ENCODE measurements at places on chromosomes 11 and 22.
A peak's percentile ranks its signal among the peaks of the same experiment; 100 is the strongest.

DNA sequence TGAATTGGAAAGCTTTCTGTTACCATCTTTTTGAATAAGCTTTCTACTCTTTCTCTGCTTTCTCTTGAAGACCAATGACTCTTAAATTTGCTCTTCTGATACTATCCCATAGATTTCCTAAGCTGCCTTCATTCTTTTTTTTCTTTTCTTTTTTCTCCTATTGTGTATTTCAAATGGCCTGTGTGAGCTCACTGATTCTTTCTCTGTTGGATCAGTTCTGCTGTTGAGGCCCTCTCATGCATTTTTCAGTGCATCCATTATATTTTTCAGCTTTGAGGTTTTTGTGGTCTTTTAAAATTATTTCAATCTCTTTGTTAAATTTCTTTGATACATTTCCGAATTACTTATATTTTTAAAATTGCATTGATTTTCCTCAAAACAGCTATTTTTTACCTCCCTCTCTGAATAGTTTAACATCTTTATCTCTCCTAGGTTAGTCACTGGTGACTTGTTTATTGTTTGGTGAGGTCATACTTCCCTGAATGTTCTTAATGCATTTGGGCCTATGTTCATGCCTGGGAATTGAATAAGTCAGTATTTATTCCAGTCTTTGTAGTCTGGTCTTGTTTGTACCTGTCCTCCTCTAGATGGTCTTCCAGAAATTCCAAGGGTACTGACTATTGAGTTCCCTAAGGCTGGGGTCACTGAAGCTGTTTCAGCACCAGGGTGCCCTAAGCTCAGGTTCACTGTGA, 110.6 kb upstream of the SERPIND1 start:
- no peak for DNase-seq

DNA sequence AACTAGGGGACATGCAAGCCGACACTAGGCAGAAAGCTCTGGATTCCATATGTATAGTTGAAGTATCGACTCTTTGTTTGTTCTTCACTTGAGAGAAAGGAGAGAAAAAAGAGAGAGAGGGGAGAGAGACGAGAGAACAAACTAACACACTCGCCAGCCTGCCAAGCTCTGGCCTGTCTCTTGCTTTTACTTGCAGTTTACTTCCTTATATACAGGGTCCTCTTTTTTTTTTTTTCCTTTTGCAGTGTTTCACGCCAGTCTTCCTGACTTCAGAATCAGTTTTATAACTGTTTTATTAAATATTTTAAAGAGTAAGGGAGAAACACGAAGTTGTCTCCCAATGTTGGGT, 19.9 kb downstream of the TEAD1 start:
- DNase-seq: no peak

GRCh38 chr11:32809313-32809712, 14.9 kb upstream of the CCDC73 start:
- DNase-seq: peak; percentile 53

DNA sequence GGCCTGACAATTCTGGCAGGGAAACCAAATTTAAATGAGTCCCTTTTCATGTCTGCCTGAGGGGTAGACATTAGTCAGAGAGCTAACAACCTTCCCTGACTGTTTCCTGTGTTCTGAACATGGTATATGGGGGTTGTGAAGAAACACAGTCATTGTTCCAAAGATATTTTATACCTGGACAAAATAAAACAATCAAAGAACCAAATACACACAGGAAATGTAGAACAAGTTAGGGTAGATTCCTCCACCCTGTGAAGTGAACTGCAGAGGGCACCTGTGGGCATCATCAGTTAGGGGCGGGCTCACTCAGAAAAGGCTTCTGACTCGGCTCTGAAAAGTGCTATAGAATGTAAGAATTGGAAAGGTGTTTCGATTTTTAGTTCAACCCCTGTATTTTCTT, 231.9 kb upstream of the CADM1 start:
- no peak for DNase-seq

GRCh38 chr11:65113361-65113756, 1.7 kb downstream of the TM7SF2 start:
- DNase-seq: no peak

DNA sequence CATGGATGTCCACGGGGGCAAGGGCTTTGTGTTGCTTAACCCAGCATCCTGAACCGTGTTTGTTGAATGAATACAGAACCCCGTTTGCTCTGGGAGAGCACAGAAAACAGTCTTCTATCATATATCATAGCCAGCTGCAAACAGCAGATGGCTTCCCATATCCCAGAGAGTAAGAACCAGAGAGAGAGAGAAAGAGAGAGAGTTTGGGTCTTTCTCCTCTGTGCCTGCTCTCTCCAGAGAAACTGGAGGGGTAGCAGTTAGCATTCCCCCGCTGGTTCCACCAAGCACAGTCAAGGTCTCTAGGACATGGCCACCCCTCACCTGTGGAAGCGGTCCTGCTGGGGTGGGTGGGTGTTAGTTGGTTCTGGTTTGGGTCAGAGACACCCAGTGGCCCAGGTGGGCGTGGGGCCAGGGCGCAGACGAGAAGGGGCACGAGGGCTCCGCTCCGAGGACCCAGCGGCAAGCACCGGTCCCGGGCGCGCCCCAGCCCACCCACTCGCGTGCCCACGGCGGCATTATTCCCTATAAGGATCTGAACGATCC, 440 bp upstream of the TIMP3 start:
- DNase-seq: no peak

DNA sequence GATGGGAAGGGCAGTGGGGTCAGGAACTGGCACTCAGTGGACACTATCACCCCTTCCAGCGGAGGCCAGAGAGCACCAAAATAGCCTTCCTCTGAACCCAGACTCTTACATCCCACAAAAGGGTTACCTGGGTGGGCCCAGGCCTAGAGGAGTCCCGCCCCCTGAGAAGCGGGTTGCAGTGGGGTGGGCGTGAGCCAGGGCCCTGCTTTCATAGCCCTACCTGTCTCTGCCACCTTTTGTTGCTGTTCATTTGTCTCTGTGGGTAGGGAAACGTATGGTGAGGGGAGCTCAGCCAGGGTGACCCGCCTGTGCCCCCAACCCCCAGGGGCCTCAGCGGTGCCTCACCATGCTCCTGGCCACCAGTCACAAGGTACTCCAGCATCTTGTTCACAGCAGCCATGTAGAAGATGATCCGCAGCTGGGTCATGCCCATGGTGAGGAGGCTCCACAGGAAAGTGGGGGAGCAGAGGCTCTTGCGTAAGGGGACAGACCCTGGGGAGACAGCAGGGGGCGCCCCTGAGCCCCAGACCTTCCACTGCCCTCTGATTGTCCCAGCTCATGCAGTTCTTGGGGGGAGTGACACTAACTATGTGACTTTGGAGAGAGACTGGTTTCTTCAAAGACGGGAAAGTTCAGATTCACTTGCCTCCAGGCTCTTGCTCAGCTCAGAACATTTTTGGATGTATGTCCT, 24.0 kb downstream of the SLC43A1 start:
- peak; percentile 54 for DNase-seq

- no peak for DNase-seq
Observed at GRCh38 chr22:46058091-46058420, 81.1 kb upstream of the WNT7B start.

GRCh38 chr22:50015451-50016307, 3.1 kb upstream of the IL17REL start:
- peak; percentile 7 for DNase-seq

DNA sequence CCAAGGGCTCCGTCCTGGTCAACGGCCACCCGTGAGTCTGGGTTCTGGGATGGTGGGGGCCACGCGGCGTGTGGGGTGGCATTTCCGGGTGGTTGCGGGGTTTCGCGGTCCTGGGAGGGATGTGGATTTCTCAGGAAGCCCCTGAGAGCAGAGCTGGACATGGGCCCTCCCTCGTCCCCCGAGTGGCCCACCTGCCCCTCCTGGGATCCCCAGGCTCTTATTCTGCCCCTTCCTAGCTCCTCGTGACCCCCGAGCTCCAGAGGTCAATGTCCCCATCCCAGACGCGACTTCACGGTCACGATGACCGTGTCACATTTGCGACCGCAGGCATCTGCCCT, 4.4 kb downstream of the MUC5AC start:
- DNase-seq: no peak

- no peak for DNase-seq
Observed at GRCh38 chr11:110467556-110467955, 37.8 kb downstream of the FDX1 start.

DNA sequence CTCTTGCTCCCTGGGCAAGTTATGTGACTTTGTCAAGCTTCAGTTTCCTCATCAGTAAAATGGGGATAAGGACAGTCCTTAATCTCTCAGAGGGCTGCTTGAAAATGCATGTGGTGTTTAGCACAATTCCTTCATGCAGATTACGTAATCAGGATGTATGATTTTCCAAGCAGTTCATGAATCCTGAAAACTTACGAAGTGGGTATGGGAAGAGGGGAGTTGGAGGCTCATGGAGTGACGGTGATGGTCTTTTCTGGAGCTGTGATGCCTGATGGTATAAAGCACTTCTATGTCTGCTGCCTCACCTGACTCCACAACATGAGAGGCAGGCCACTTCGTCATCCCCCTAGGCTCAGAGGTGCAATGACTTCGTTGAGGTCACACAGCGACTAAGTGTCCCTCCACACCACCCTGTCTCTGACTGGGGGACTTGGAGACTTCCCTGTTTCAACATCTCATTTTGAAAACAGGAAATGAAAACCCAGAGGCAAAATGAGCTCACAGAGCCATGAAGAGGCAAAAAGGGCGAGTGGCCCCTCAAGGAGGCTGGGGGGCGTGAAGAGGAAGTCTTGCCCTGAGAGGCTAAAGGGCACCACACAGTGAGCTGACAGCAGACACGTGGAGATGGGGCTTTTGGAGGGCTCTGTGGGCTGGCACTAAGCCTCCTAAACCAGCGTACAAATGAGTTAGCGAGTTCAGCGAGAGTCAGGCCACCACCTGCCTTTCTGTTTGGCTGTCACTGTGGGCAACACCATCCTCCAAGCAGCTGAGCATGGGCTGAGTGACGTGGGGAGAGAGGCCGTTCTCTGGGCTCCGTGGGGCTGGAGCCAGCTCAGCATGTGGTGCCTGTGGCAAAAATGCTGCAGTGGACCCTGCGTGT, 10.1 kb downstream of the MCM5 start:
- DNase-seq: no peak

- DNase-seq: no peak
Observed at GRCh38 chr11:58490827-58491226, 17.1 kb downstream of the OR5B21 start.

DNA sequence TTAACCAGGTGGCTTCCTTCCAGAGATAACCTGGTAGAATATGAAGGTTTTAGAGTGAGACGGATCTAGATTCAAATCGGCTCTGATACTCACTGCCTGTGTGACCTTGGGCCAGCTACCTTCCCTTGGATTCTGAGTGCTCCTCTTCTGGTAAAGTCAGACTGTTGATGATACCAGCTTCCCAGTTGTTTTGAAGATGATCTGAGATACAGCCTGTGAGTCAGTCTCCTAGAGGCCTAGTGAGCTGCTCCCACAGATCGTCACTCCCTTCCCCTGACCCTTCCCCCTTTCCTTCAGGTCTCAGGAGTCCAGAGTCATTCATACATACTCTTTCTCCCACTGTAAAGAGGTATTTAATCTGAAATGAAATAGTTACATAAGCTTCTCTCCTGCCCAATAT, 207.8 kb downstream of the GRIK4 start:
- no peak for DNase-seq

GRCh38 chr11:56876621-56877275, 112.0 kb upstream of the OR5AK2 start:
- no peak for DNase-seq

GRCh38 chr11:68735125-68735524, 16.2 kb downstream of the TESMIN start:
- no peak for DNase-seq

Data from activated naive CD4-positive, alpha-beta T cell treated with anti-CD3 and anti-CD28 coated beads, Interleukin-2, amount 50 U/mL, for 16 hours (primary cell).